ENCODE measurements at places on chromosomes 6 and 20.

DNA sequence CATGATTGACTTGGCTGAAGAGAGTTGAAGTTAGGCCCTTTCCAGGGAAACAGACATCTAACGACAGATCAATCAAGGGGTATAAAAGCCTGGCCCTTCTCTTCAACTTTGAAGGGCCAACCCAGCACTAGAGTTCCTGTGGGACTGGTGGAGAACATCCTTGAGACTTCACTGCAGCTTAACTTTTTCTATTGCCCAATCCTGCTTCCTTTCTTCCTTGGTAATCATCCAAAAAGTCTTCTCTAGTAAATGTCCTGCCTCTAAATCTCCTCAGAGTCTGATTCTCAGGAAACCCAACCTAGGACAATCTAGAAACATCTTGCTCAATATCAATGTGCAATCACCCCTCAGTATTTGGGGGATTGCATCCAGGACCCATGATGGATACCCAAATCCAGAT lies 1.9 kb downstream of the MKKS start:
- DNase-seq = peak; percentile 25

- DNase-seq = no peak
Observed at GRCh38 chr6:91268941-91269340, 682.1 kb upstream of the MAP3K7 start.

GRCh38 chr20:34475979-34476736 lies 40.1 kb upstream of the DYNLRB1 start:
- DNase-seq = peak; percentile 32

DNA sequence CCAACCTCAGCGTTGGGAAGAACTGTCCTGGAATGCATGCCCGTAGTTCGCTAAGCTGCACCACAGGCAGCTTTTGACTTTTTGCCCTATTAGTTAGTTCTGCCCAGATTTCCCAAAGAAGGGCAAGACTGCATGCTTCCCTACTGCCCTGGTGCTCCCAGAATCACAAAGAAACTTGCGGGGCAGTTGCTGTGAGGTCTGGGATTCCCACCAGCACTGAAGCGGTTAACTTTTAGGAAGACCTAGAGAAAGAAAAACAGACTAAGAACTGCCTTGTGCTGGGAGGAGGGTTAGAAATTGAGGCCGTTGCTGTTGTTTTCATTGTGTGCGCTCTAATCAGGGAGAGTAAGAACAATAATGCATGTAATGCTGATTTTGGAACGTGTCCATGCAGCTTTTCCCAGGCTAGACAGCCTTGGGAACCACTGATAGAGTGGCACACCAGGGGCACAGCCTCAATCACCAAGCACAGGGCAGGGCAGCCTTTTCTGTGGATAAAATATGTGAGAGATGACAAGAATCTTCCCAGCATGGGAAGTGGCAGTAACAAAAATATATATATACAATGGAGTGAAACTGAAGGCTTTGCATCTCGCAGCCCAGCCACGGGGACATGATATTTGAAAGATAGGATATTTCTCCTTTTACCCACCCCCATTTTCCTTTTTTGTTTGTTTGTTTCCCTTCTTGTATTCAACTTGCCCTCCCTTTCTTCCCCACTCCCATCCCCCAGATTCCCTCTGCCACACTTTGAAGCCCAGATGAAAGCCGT lies 137.7 kb upstream of the HEY2 start:
- DNase-seq = peak; percentile 40

GRCh38 chr20:58144096-58144495 lies 84.4 kb downstream of the ANKRD60 start:
- no peak for DNase-seq

- no peak for DNase-seq
Observed at GRCh38 chr6:117740605-117741004, 65.3 kb downstream of the NUS1 start.

DNA sequence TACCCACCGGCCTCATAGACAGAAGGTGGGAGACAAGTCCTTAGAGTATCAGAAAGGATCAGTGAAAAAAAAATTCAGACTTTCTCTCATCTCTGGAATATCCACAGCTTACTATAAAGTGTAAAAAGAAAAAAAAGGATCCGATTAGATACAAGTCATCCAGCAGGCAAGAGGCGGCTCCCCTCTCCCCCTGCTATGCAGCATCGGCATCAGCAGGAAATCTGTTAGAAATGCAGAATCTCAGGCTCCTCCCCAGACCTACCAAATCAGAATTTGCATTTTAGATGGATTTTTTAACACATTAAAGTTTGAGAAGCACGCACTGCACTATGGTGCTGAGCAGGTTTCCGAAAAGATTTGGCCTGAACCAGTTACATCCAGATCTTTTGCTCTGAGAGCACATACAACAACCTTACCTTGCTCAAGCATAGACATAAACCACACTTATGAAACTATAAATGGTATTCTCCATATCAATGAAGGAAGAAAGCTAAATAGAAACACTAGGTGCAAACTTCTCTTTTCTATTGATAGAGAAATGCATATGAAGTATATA lies 117.0 kb upstream of the POU3F2 start:
- DNase-seq = no peak

- no peak for DNase-seq
Observed at GRCh38 chr6:170095273-170095981, 195.5 kb downstream of the DLL1 start.

- no peak for DNase-seq
Observed at GRCh38 chr20:9815632-9816031, 23.2 kb downstream of the PAK5 start.

DNA sequence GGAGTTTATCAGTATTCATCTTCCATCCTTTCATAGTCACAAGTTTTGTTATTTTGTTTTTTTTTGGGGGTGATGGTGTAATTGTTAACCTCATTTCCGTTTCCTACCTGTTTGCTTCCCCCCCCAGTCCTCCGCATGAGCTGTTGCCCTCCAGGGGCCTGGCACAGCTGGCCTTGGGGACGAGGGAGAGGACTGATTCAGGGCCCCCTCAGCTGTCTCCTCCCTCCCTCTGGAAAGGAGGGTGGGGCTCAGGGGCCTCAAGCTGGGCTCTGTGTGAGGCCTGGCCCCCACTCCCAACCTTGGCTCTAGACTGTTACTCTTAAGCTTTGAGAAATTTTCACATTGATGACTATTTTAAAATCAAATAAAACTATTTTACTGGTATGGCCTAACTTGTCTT lies 4.0 kb downstream of the LRRC73 start:
- DNase-seq = no peak

DNA sequence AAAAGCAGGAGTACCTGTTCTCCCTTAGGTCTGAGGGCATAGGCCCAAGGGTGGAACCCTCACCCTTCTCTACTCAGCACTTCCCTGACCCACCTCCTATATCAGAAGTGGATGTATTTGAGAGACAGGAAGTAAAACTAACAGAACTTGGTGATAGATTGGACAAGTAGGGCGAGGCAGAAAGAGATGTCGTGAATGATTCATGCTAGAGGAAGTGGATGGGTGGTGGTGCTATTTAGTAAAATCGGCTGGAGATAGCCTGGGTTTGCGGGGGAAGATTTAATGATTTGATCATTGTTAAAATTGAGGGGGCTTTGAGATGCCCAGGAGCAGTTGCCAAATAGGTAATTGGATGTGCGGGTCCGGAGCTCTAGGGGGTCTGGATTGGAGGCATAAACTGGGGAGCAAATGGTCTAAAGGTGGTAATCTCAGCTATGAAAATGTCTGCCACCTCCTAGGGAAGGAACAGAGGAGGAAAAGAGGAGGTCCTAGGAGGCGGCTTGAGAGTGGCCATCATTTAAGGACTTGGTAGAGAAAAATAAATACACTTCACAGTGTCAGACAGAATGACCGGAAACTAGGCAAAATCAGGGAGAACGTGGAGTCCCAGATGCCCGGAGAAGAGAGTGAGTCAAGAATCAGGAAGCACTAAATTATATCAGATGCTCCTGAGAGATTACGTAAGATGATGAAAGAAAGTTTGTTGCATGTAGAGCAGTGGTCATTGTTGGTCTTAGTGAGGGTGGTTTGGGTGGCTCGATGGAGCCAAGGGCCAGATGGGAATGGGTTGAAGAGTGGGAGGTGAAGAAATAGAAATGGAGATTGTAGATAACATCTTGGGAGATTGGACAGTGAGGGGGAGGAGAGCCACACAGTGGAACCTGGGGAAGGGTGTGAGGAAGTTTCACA lies 142.0 kb downstream of the CEP57L1 start:
- DNase-seq = peak; percentile 28

- no peak for DNase-seq
Observed at GRCh38 chr6:148971031-148971927, 224.4 kb downstream of the UST start.

- DNase-seq = no peak
Observed at GRCh38 chr20:48749437-48749836, 78.4 kb downstream of the PREX1 start.

DNA sequence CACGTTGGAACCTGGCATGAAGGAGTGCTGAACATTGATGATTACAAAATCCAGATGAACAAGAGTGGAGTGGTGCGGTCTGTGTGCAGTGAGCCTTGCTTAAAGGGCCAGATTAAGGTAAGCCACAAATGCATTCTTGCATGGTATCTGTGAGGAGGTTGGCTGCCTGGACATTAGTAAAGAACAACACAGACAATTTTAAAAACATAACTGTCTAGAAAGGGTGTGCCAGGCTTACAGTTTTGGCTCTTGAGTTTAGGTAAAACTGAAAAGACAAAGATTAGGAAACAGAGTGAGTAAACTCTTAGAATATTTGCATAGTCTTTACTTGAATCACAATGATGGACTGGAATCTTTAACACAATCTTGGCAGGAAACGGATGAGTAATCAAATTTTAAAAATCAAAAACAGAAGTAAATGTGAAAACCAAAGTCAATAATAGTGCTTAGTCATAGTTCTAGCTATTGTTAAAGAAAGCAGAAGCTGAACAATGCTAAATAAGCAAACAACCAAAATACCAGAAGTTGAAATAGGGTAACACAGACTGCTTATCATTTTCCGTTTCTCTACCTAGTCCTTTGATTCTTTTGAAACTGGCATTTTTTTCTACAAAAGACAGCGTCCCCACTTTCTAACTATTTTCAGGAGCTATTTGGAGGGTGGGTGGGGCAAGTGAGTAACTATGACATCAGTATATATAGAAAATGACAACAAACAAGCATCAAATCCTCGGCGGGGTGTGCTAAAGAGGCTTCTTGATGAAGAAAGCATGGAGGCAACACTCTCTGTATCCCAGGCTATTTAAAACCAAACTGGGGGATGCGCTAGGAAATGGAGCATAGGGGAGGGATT lies 185.8 kb upstream of the RAB32 start:
- DNase-seq = peak; percentile 87

GRCh38 chr6:25972902-25973301 lies 10.3 kb downstream of the TRIM38 start:
- no peak for DNase-seq

GRCh38 chr20:21534453-21534852 lies 20.6 kb upstream of the NKX2-2 start:
- no peak for DNase-seq

DNA sequence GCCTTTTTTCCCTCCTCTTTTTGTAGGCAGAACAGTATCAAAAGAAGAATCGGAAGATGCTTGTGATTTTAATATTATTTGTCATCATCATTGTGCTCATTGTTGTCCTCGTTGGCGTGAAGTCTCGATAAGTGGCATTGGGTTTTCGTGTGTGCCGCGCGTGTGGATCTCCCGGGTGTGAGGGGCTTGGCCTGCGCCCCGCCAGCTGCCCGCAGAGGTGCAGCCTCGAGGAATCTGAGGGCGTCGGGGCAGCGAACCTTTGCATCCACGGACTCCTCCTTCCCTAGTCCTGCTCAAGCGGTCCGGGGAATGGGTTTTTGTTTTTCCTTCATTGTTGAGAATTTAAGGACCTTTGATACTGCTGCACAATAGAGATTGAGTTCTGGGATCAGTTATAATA lies 16.4 kb upstream of the NPEPL1 start:
- DNase-seq = no peak

GRCh38 chr6:36985417-36985807 lies 584 bp downstream of the MTCH1 start:
- no peak for DNase-seq

DNA sequence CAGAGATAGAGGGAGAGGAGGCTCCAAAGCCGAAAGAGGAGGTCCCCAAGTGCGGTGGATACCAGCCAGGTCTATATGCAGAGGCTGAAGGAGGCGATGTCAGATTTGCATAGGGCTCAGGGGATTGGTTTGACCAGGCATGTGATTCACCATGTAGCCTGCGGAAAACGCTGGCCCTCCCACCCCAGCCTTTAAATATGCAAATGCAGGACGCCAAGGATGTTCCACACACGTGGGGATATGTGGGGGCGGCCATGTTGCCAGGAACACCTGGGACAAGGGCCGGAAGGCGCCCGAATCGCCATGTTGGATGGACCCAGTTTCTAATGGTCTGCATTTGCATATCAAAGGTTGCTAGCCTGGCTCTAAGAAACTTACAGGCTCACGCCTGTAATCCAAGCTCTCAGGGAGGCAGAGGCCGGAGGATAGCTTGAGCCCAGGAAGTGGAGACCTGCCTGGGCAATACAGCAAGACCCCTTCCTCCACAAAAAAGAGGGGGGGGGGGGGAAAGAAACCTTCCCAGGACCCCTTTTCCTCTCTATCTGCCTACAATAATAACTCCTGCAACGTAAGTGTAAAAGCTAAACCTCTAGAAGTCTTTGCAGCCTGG lies 110.5 kb downstream of the TULP4 start:
- DNase-seq = no peak

- no peak for DNase-seq
Observed at GRCh38 chr20:31845300-31845863, at the start of gene FOXS1. Gene FOXS1, minus strand, starts transcription at chr20:31845604. Its CDS starts 62 bp downstream, at chr20:31845542.

DNA sequence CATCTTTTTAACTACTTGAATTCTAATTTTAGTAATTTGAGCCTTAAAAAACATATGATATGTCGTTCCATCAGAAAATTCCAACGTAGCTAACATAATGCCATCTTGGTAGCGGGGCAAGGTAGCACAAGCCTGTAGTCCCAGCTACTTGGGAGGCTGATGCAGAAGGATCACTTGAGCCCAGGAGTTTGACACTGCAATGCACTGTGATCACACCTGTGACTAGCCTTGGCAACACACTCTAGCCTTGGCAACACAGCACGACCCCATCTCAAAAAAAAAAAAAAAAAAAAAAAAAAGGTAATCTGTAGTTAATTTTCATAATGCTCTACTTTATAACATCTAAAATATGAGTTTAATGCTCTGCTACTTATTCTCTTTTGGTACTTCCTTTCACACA lies 6.7 kb downstream of the BCLAF1 start:
- no peak for DNase-seq

- no peak for DNase-seq
Observed at GRCh38 chr6:113625850-113626249, 231.3 kb upstream of the MARCKS start.

DNA sequence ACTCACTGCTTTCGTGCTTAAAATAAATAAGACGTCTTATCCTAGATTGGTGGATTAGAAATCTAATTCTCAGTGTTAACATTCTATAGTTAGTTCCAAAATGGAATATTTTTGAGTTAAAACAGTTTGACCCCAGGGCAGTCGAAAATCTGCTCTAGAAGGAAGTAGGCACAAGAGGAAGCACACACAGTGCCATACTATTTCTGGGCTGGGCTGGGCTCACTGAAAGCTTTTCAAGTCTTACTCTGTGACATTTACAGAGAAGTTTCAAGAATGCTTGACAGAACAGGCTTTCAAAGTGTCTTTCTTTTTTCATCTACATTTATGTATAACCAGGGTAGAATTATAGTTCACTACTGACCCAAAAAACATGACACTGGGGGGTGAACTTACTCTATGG lies 209.8 kb downstream of the SOD2 start:
- DNase-seq = no peak

All from fibroblast of gingiva (primary cell).